ENCODE measurements at places on chromosomes 5 and 9. TPM values are rescaled to one million over a fixed set of nuclear protein-coding genes. Genes with fewer than 3 reads are reported as not detected.

Gene EFNA5
- total RNA-seq, result not detected

Gene IL3
- not detected for total RNA-seq

DNA sequence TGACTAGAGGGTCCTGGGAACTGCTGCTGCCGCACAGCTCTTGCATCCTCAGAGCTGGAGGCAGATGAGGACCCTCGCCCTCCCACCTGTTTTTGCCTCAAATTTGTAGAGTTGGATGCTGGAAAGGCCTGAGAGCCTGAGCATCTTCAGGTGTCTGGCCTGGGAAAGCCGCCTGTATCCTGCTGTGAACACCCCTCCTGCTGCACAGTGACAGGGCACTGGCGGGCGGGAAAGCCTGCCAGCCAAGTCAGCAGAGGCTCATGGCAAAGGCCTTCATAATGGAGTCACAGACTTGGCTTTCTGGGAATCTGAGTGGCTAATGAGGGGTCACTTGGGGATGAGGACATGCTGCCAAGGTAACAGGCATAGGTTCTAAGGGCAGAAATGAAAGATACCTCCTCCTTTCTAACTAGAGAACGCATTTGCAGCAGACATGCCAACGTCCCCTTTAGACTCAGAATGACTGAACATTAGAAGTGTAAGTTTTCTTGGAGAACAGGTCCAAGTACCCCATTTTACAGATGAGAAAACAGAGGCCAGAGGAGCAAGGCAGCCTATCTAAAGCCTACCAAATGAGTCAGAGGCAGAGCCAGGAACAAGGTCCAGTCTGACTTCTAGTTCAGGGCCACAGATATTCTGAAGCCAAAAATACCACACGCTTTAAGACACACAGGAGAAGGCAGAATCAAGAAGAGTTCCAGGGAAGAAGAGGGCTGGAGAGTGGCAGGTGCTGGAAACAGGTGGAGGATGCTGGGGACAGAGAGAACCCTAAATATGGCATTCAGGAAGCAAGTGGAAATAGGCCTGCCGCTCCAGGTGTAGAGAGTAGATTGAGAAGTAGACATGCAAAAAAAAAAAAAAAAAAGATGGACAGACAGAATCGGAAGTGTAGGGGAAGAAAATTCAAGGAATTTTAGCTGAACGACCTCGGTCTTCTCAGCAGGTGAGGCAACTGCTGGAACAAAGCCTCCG, 44.1 kb downstream of the EPB41L4B start:
- no peak overlapping the region for H3K4me3 ChIP-seq
- no peaks in the 10 kb centered on the region for H3K4me1 ChIP-seq
- H3K36me3 ChIP-seq, result no peaks in the 10 kb centered on the region
- DNase-seq, result no peak

DNA sequence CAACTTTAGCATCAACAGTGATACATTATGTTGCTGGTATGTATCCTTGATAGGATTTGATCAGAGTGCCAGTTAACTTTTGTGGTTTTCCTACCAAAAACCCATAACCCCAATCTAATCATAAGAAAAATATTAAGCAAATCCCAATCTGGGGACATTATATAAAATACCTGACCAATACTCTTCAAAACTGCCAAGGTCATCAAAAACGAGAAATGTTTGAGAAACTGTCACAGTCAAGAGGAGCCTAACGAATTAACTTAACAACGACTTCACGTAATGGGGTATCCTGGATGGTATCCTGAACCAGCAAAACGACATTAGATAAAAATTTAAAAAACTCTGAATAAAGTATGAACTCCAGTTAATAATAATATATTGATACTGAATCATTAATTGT, 51.7 kb upstream of the SRFBP1 start:
- H3K27ac ChIP-seq, result no peak overlapping the region
- no peaks in the 10 kb centered on the region for H3K4me1 ChIP-seq
- no peak overlapping the region for H3K4me3 ChIP-seq
- no peak for DNase-seq
- H3K27me3 ChIP-seq, result no peaks in the 10 kb centered on the region

GRCh38 chr5:175202463-175203068, 241.4 kb downstream of the DRD1 start:
- H3K4me1 ChIP-seq, result no peaks in the 10 kb centered on the region
- H3K4me3 ChIP-seq, result no peak overlapping the region
- H3K27me3 ChIP-seq, result no peaks in the 10 kb centered on the region
- no peak for DNase-seq
- H3K27ac ChIP-seq, result no peak overlapping the region

- DNase-seq, result no peak
- H3K4me3 ChIP-seq, result no peak overlapping the region
- no peaks in the 10 kb centered on the region for H3K27me3 ChIP-seq
- H3K36me3 ChIP-seq, result peaks cover 2% of the 10 kb centered on the region
These were observed 27.3 kb downstream of the IER5L start for GRCh38 chr9:129150672-129151211.

DNA sequence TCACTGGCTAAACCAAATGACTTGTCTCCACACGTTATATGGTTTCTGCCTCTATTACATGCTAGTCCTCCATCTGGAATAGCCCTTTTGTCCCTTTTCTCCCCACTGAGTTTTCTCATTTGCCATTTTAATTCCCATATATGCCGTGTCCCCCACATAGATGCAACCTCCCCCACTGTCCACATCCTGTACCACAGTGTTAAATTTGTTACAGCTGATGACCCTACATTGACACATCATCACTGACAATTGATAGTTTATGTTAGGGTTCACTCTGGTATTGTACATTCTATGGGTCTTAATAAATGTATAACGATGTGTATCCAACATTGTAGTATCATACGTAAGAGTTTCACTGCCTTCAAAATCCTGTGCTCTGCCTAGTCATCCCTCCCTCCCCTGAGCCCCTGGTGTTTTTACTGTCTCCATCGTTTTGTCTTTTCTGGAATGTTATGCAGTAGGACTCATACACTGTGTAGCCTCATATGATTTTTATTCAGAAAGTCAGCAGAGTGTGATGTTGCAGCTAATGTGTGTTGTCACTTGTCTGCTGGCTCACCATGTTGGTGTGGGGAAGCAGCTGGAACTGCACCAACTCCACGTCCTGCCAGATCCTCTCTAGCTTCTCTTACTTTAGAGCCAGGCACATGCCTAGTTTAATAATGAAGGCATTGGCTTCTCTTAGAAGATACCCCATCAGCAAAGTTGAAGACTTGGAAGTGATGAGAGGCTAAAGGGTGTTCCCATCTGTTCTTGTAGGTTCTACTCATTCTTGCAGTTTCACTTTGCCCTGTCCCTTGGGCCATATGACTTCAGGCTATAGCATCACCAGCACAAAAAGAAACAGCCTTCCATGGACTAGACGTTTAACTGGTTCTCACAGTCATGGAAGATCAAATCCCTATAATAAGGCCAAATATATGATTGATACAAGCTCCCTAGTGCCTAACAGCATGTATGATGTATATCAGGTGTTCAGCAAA, 30.2 kb downstream of the LRRC70 start:
- no peaks in the 10 kb centered on the region for H3K27me3 ChIP-seq
- H3K4me1 ChIP-seq, result peaks cover 9% of the 10 kb centered on the region
- H3K27ac ChIP-seq, result no peak overlapping the region
- H3K36me3 ChIP-seq, result peaks cover 26% of the 10 kb centered on the region

- no peaks in the 10 kb centered on the region for H3K27me3 ChIP-seq
- H3K4me1 ChIP-seq, result no peaks in the 10 kb centered on the region
- no peak for DNase-seq
- no peaks in the 10 kb centered on the region for H3K36me3 ChIP-seq
- no peak overlapping the region for H3K4me3 ChIP-seq
- no peak overlapping the region for H3K27ac ChIP-seq
These were observed 62.9 kb upstream of the IZUMO3 start for GRCh38 chr9:24608599-24608998.

GRCh38 chr9:91035825-91036208, 234.2 kb downstream of the SYK start:
- H3K27ac ChIP-seq, result no peak overlapping the region
- H3K27me3 ChIP-seq, result peaks cover 5% of the 10 kb centered on the region
- no peak overlapping the region for H3K4me3 ChIP-seq
- H3K4me1 ChIP-seq, result peaks cover 41% of the 10 kb centered on the region
- DNase-seq, result no peak
